ENCODE measurements at places on chromosomes 4 and X. TPM values are rescaled to one million over a fixed set of nuclear protein-coding genes. Genes with fewer than 3 reads are reported as not detected.

ZXDB gene
- 5.4 TPM for total RNA-seq

MAGEA12 gene
- total RNA-seq: not detected

DNA sequence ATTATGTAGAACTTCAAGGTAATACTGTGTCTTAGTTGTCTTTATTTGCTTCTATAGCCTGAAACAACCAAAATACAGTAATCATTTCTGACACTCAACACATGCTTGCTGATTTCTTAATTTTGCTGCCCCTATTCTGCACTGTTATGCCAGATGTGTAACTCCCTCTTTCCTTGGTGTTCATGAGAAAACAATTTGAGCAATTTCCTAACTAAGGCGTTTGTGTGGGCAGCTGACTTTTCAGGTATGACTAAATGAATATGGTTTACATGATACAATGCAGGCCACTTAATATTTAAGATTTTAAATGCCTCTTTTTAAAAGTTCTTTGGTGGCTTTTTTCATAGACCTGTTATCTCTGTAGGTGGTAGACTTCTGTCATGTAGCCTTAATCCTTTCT lies 46.1 kb upstream of the CENPE start:
- no peak for DNase-seq
- H3K4me1 ChIP-seq: no peaks in the 10 kb centered on the region
- peaks cover 2% of the 10 kb centered on the region for H3K27me3 ChIP-seq
- H3K36me3 ChIP-seq: no peaks in the 10 kb centered on the region
- no peak overlapping the region for H3K4me3 ChIP-seq

GRCh38 chr4:181541396-181541795 lies 701.8 kb upstream of the TENM3 start:
- no peaks in the 10 kb centered on the region for H3K4me1 ChIP-seq
- no peak overlapping the region for H3K27ac ChIP-seq
- no peaks in the 10 kb centered on the region for H3K36me3 ChIP-seq
- no peak overlapping the region for H3K4me3 ChIP-seq

All from activated CD4-positive, alpha-beta T cell treated with anti-CD3 and anti-CD28 coated beads, Interleukin-2, amount 10 ng/mL, durations not matched to agents 7 days and 5 days (primary cell).